ENCODE measurements at places on chromosomes 16 and 17.
A peak's percentile ranks its signal among the peaks of the same experiment; 100 is the strongest.

DNA sequence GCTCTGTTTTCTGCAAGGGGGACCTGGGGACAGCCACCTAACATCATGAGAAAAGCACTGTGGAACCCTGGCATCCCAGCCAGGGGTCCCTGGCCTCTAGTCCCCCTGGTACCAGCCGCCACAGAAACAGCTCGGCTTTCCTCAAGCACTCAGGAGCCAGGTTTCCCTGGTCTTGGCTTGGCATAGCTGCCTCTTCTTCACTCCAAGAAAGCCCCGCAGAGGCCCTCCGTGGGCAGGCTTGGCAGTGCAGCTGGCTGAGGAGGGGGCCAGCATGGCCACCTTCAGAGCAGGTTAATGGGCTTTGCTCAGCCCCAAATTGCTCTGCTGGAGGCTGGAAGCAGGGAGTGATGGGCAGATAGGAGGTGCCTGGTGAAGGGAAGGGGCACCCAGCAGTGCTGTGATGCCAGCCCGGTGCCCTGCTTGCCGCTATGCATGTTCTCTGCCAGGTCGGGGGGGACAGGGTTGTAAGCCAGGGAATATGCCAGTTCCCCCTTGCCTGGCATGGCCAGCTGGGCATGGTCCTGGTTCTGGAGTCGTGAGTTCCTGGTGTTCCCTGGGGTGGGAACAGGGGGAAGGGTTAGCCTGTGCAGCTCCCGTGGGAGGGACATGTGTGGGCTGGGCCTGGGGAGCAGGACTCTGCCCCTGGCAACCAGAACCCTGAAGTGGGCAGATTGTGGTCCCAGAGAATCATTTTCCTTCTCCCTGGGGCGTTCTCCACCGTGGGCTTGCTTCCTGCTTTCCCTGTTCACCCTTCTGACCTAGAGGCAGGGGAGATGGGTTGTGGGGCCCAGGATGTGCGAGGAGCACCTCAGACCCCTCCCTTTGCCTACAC, 3.2 kb downstream of the ANKRD13B start:
- no peak for DNase-seq

DNA sequence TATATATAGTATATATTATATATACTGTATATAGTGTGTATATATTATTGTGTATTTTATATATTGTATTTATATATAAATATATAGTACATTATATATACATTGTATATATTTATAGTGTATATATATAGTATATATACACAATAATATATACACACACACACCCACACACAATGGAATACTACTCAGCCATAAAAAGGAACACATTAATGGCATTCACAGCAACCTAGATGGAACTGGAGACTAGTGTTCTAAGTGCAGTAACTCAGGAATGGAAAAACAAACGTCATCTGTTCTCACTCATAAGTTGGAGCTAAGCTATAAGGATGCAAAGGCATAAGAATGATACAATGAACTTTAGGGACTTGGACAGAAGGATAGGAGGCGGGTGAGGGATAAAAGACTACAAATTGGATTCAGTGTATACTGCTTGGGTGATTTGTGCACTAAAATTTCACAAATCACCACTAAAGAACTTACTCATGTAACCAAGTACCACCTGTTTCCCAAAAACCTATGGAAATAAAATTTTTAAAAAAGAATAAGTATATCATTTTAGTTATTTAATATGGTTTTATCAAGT, 201.9 kb upstream of the CDH11 start:
- no peak for DNase-seq

GRCh38 chr17:43983515-43984411, 20.7 kb upstream of the NAGS start:
- DNase-seq, result peak; percentile 65

- DNase-seq, result no peak
Measured at GRCh38 chr17:40113907-40114245, 7.9 kb upstream of the MSL1 start.

- DNase-seq, result no peak
Measured at GRCh38 chr17:83086907-83087787, 7.7 kb downstream of the METRNL start.

DNA sequence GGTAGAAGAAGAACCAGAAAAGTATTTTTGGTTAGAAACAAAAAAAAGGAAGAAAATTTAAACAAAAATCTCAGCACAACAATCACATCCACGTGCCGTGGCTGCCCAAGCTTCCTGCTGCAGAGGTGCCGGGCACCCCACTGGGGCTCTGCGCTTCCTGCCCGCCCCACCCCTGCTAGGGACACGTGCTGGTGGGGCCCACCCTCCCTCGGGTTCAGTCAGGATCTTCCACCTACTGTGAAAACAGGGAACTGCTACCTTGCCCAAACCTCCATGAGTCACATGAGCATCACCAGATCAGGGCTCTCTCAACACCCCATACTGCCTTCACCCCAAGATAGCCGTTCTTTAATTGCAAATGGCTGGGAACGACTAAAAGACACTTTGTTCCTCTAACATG, 24.4 kb upstream of the CYTH1 start:
- no peak for DNase-seq

- DNase-seq, result no peak
Measured at GRCh38 chr17:76479515-76480060, 12.2 kb downstream of the AANAT start.

DNA sequence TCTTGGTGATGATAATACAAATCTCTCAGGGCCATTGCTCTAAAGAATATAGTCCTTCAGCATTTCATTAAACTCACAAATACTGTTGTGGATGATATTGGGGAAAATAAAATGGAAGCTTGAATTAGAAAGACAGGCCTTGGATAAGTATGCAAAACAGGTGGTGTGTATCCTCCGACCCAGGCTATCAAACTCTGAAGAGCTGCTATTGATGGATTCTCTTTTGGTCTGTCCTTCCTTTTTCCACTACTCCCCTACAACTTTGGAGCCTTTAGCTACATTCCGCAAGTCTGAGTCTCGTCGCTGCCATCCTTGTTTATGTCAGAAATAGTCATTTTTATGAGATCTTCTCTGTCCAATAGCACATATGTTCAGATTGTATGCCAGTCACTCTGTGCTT, 351.6 kb downstream of the KCNJ2 start:
- no peak for DNase-seq

GRCh38 chr17:42985225-42985624, 4.9 kb downstream of the RUNDC1 start:
- no peak for DNase-seq

DNA sequence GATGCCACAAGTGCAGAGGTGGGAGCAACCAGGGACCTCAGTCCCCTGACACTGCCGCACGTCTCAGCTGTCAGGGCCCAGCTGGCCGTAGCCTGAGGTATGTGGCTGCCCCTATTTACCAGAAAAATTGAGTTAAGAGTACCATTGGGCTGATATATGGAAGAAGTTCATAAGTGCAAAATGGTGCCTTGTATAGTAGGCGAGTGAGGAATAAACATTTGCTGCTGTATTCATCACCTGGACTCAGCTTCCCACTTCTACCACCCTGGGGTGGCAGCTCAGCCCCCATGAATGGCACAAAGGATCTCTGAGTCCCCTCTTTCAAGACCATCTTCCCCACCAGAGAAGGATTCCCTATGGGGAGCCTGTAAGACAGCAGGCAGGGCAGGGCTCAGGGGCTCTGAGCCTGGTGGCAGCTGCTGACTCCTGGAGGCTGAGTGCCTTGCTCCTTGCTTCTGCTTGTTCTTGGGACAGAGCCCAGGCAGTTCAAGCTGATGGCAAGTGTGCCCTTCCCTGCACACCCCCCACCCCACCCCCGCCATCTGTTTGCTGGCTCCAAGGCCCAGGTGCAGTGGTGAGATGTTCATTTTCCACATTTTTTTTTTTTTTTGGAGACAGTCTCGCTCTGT, 29.0 kb downstream of the TRPV2 start:
- no peak for DNase-seq

GRCh38 chr16:29975134-29975538, 1.5 kb downstream of the TAOK2 start:
- DNase-seq, result no peak

GRCh38 chr17:32187271-32187670, 45.0 kb downstream of the RHOT1 start:
- DNase-seq, result no peak

GRCh38 chr16:4435337-4436067, 9.8 kb downstream of the DNAJA3 start:
- DNase-seq, result no peak

- no peak for DNase-seq
Measured at GRCh38 chr16:79379095-79379494, 221.4 kb downstream of the MAF start.

- no peak for DNase-seq
Measured at GRCh38 chr17:27526604-27527002, 70.4 kb downstream of the KSR1 start.

GRCh38 chr16:89921131-89921701, 1.9 kb upstream of the TUBB3 start:
- no peak for DNase-seq

- DNase-seq, result no peak
Measured at GRCh38 chr17:4542003-4542725, 13.0 kb downstream of the MYBBP1A start.

GRCh38 chr16:85958731-85959130, 59.8 kb downstream of the IRF8 start:
- DNase-seq, result no peak

GRCh38 chr17:48215583-48216139, 108.1 kb downstream of the SNX11 start:
- no peak for DNase-seq

DNA sequence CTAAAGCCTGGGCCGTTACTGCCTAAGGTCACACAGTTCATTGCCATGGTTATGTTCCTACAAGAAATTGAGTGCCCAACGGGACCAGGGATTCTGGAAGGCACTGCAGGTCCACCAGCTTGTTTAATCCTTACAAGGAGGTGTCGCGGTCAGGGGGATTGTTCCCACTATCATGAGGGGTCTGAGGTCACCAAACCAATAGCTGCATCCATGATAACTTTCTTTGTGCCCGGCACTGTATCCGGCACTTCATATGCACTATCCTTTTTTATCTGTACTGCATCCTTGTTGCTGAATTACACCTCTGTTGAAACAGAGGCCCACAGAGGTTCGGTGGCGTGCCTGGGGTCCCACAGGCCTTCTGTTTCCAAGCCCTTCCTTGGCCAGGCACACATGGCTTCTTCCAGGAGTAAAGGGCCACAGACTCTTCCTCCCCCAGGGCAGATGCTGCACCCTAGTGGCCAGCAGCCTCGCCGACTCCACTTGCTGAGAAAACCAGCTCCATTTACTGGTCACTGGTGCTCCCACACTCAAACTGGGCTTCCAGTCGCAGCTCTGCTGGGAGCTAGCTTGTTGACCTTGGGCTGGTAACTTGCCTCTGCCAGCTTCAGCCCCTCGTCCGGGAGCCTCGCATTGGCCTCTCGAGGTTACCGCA, 82.0 kb upstream of the PLCG2 start:
- no peak for DNase-seq

GRCh38 chr16:56755038-56755437, 25.1 kb downstream of the NUP93 start:
- DNase-seq, result no peak

DNA sequence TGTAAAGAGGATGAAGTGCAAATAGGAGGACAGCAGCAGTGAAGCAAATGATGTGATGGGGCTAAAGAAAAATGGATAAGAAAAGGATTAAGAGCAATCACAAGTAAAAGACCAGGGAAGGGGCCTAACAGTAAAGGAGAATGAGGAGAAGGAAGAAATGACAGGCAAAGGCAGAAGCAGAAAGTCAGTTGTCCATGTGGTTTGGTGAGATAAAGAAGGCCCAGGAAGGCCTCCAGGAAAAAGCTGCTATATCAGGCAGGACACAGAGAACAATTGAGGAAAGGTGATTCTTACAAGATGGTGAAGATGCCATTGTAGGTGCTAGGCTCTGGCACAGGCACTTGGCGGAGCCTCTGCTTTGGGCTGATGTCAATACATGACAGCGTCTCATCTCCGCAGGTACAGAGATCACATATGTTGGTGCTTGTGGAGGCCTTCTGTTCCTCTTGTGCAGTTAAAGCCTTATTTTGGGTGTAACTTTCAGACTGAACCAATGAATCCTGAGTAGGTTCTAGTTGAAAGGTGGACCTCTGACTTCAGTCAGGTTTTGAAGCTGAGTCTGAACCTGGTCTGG, 18.1 kb downstream of the RDM1 start:
- DNase-seq, result no peak

- no peak for DNase-seq
Measured at GRCh38 chr16:30340621-30341020, 14.5 kb downstream of the CD2BP2 start.

DNA sequence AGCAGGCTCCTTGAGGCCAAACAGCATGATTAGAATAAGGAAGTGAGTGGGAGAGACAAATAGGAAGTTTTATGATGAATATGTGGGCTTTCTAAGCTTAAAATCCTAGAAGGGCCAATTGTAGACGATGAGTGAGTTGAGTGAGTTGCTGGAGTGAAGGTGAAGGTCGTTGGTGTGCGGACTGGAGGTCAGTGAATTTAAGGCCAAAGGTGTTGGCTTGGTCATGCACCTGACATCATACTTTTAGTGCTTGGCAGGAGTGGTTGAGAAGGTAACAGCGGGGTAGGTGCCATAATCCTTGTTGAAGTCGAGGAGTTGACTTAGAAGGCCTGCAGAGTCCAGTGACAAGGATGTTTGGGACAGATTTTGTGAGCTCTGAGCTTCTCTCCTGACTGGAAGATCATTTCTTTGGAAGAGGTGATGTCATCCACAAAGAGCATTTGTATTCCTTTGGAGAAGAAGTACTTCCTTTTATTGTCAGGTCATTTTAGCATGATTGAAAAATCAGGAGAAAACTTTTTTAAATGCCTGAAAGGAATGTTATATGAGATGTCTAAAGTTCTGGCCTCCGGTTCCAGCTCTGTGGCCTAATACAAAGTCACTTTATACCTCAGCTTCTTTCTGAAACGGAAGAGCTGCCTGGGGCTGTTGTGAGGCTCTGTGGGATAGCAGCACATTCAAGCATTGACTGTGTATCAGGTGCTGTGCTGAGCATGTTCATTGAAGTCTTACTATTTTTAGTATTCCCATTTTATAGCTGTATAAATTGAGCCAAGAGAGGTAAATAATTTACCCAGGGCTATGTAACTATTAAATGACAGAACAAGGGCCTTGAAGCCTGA, 53.6 kb upstream of the TBX2 start:
- DNase-seq, result no peak

DNA sequence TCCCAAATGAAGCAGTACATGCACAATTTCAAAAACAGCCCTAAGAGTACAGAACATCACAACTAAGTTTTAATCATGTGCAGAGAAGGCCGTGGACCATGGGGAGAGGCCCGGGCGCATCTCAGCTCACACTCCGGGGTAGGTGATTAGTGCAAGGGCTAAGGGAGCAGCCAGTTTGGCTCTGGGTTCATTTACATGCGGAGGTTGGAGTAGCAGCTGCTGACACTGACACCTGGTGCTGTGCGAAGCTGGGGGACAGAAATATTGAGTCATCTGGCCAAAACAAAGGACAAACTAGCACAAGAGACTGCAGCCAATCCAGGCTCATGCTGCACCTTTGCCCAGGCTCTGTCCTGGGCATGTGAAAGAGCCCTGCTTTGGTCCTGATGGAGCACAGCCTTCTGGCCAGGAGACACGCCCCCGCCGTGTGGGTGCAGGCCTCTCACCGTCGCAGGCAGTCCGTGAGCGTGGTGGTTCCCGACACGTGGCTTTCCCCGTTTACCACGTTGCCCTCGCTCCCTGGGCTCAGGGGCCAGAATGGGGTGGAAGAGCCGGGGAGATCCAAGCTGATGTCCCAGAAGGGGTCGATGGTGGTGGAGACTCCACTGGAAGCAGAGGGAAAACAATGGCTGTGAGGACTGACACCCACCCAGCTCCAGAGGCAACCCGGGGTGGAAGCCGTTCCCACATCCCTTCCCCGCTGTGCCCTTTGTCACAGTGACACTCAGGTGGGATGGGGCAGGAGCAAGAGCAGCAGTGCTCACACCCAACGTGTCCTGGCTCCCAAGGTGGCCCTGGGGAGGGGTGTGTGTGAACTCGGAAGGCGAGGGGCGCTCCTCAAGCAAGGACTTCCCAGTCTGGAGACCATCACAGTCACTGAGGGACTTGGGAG, 31.9 kb downstream of the USP22 start:
- DNase-seq, result no peak

Measured in right kidney (tissue), 9 donors.